Prostate gland (tissue), 2 donors: ENCODE measurements at places on chromosomes 1 and 21.

DNA sequence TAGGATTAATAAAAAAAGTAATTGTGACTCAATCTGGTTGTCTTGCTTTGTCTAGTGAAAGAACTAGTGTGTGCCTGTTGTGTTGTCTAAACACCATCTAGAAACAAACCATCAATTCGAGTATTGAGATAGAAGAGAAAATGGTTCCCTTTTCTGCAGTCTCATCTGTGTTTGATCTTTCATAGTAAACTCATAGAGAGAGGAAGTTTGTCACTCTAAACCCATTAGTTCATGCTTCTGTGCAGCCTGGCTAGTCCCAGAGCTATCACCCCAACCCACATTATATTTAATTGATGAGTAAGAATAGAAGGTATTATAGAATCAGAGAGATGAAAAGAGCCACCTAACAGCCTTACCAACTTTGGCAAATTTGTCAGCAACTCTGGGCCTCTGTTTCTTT, 99.5 kb downstream of the TGFB2 start:
- DNase-seq: no peak

DNA sequence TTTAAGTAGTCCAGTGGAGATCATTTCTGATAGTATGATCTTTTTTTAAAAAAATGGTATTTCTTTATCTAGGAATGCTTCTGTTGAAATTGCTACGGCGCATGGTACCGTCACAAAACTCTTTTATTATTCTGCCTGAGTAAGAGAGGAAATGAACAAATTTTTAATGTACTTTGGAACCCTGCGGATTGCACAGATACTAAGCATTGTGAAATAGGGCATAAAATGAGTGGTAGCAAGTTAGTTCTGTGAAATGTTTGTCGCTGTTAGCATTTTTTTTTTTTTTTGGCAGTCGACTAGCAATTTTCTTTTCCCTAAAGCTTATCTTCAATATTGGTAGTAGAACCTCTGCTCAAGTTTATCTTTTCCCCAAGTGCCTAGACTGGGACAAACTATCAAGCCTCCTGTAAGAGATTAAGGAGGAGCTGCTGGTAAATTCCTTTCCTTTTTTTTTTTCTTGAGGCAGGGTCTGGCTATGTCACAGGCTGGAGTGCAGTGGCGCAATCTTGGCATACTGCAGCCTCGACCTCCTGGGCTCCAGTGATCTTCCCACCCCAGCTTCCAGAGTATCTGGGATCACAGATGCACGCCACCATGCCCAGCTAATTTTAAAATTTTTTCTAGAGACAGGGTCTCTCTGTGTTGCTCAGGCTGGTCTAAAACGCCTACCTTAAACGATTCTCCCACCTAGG, 2.2 kb downstream of the ITSN1 start:
- no peak for DNase-seq

GRCh38 chr21:38843806-38844503, 38.2 kb downstream of the ETS2 start:
- DNase-seq: no peak

- peak; percentile 85 for DNase-seq
Observed at GRCh38 chr21:44911384-44912157, 9.1 kb downstream of the ITGB2 start.

DNA sequence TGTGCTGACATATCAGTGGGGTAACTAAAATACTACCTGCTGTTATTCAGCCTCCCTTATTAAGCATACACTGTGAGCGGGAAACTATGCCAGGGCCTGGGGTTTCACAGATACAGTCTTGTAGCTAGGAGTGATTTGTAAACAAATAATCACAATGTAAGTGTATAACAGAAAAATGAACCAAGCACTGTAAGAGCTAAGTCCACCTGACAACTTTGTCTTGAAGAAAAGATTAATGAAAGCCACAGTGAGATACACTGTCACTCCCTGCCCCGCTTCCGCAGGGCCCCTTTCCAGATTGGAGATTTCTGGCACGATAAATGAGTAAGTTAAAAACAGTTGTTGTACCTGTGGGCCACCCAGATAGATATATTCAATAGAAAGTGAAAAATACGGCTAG, 4.8 kb downstream of the RCAN3 start:
- no peak for DNase-seq

- no peak for DNase-seq
Observed at GRCh38 chr1:39269791-39270342, 65.4 kb downstream of the MACF1 start.

- DNase-seq: no peak
Observed at GRCh38 chr1:181499825-181500224, 16.5 kb downstream of the CACNA1E start.

- no peak for DNase-seq
Observed at GRCh38 chr1:109239409-109240068, 9.8 kb upstream of the CELSR2 start.

- DNase-seq: no peak
Observed at GRCh38 chr1:178506177-178506576, 6.7 kb upstream of the TEX35 start.

DNA sequence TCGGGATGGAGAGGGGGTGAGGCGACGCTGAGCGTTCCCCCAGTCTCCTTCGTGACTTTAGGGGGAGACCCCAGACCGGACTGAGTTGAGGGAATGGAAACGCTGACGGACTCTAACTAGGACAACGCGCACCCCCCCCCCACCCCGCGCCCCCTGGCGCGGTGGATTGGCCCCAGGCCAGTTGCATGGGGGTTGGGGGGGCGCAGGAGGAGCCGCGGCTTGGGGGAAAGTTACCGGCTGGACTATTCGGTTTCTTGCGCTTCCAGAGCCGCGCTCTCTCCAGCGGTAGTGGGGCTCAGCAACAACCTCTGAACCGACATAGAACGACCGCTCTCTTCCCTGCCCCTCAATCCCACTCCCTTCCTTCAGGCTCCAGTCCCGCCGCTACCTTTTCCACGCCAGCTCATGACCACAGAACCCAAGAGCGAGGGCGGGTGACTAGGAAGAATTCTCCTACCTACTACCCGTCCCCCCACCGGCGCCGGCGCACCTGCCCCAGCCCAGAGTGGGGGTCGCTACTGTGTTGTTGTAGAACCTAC, 694 bp downstream of the ZBTB7B start:
- no peak for DNase-seq

DNA sequence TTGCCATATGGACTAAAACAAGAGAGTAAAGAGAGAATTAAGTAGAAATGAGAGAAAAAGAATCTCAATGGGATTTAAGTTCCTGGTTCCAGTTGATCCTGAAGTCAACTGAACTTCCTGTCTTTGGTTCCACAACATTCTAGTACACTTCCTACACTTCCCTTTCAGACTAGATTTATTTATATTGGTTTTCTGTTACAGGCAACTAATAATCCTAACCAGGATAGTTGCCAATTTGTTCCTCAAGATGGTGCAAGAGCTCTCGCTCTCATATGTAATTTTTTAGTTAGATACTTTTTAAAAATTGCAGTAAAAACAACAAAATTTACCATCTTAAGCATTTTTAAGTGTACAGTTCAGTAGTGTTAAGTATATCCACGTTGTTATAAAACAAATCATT, 28.8 kb upstream of the TRIM45 start:
- no peak for DNase-seq

- DNase-seq: no peak
Observed at GRCh38 chr1:182215764-182216163, 154.3 kb upstream of the ZNF648 start.

GRCh38 chr1:52569449-52570210, 16.7 kb upstream of the TUT4 start:
- DNase-seq: no peak

GRCh38 chr1:43890815-43891214, 42.8 kb upstream of the ARTN start:
- DNase-seq: no peak

GRCh38 chr1:212514056-212514614, 81.4 kb downstream of the NENF start:
- no peak for DNase-seq

DNA sequence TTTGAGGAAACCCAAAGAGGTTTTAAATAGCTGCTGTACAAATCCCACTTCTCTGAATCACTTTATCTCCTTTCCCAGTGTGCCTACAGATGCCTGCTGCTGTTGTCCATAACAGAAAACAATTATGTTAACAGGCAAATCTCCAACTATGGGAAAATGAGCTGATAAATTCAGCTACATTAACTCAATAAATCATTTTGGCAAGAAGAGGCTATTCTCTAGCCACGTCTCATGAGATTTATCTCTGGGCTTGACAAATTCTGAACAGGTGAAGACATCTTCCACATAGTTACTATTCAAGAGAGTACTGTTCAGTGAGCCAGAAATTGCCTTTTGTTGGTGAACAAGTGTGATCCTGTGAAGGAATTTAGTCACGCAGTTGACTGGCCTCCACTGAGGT, 327.1 kb upstream of the FMN2 start:
- no peak for DNase-seq

GRCh38 chr1:199295107-199295506, 656.3 kb downstream of the PTPRC start:
- DNase-seq: no peak

DNA sequence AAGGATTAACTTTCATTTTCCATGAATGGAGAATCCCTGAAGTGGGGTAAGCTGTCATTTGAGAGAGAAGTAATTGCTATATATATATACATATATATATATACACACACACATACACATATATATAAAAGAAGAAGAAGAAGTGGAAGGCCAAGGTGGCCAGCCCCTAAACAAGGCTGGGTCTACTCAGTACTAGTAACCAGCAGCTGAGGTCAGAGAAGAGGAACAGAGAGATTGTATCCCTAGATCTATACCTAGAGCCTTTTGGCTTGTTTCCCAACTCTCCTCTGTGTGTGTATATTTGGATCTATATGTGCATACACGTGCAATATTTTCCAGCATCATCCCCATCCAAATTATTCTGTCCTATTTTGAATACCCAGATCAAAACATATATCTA, 5.2 kb downstream of the TNFSF4 start:
- DNase-seq: no peak

GRCh38 chr1:67224856-67225255, 58.6 kb downstream of the IL23R start:
- DNase-seq: no peak

DNA sequence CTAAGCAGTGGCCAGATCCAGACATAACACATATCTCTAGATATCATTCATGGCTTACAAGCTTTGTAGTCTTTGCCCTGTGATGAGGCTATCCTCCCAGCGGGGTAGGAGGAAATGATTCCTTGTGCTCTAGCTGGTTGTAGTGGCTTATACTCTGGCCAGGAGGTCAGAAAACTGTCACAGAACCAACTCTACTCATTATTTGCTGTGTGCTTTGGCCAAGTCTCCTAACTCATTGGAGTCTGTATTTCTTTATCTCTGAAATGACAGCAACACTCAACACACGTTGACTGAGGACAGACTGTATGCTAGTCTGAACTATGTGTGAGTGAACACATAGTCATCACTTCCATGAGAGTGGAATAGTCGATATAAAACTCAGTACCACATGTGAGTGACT, 116.7 kb upstream of the F3 start:
- DNase-seq: no peak

GRCh38 chr1:211529453-211529852, 37.5 kb upstream of the RD3 start:
- DNase-seq: peak; percentile 37

GRCh38 chr21:36841866-36842265, 124.6 kb downstream of the HLCS start:
- DNase-seq: no peak

DNA sequence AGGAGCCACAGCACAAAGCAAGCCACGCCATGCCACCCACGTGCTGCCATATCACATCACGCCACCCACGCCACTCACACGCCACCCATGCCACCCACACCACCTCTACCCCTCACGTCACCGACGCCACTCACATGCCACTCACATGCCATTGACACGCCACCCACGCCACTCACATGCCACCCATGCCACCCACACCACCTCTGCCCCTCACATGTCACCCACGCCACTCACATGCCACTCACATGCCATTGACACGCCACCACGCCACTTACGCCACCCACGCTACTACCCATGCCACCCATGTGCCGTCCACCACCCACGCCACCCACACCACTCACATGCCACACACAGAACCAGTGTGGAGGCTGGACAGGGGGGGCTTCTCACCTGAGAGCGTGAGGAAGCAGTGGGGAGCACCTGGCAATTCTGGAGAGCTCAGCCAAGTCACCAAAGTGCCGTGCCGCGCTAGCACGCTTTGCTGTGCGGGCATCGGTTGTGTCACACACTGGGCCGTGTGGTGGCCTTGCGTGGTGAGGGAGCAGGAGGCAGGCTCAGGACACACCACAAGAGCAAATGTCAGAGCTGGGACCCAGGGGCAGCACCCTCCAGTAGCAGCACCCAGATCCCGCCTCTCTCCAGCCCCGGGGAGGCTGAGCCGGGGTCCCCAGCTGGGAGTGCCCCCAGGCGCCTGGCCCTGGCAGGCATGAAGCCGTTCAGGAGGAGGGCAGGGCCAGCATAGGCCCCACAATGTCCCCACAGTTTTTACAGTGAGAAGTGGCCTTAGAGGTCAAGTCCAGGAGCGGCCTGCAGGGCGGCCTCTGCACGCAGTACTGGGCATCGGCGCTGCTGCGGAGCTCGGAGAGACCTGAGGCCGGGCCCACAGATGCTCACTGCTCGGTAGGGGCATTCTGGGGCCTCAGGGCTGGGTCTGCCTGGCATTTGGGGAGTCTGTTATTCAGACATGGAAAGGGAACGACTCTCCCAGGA, 70.0 kb downstream of the AGPAT3 start:
- no peak for DNase-seq

GRCh38 chr1:50106095-50106761, 2.5 kb upstream of the ELAVL4 start:
- no peak for DNase-seq

GRCh38 chr1:77406661-77407060, 124.8 kb downstream of the AK5 start:
- no peak for DNase-seq

DNA sequence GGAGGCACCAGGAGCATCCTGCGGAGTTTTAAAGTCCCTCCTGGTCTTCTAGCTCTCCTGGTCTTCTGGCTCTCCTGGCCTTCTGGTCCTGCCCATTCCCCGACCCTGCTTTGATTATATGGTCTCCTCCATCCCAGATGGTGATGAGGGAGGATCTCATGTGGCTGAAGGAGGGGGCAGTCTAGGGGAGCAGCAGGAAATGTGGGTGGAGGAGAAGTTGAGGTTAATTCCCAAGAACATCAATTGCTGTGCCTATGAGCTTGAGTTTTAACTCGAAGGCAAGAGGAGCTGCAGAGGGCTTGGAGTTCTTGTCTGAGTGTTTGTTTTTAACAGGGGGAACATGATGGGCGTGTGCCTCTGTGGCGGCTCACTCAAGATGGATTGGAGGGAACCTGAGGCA, 408.8 kb downstream of the MATN1 start:
- no peak for DNase-seq

DNA sequence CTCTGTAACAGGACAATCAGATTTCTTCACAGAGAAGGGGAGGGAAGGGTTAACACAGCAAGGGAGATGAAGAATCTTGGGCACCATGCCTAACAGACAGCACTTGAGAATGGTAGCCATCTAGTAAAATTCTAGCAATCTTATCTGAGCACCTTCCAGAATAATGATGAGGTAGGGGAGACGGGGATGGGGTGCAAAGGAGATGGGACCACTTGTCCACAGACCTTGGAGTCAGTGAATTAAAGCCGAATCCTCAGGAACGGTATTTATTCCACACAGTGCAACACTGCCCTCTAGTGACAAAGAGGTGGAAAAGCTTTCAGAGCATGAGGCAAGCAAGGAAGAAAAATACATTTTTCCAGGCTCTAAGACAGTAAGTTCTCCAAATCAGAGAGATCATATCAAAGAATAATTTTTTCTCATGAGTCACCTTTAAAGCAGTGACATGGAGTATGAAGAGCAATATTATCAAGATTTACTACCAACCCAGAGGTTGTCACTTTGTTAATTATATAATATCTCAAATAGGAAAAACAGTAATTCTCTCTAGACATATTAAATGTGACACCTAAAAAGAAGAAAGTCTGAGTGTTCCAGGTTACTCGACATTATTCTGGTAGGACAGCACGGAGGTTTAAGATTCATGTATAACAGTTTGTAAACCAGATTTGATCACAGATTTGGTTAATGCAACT, 43.3 kb upstream of the LPAR3 start:
- DNase-seq: peak; percentile 56
